ENCODE measurements at places on chromosomes 6 and 20.

- DNase-seq: no peak
Observed at GRCh38 chr6:37007340-37008043, 2.0 kb downstream of the FGD2 start.

GRCh38 chr6:140879946-140880345, 1252.8 kb upstream of the GJE1 start:
- no peak for DNase-seq

GRCh38 chr20:39916236-39916765, 772.7 kb downstream of the MAFB start:
- no peak for DNase-seq

GRCh38 chr20:3316136-3316535, 77.1 kb upstream of the SLC4A11 start:
- no peak for DNase-seq

- DNase-seq: no peak
Observed at GRCh38 chr6:170135821-170136471, 154.9 kb downstream of the DLL1 start.

DNA sequence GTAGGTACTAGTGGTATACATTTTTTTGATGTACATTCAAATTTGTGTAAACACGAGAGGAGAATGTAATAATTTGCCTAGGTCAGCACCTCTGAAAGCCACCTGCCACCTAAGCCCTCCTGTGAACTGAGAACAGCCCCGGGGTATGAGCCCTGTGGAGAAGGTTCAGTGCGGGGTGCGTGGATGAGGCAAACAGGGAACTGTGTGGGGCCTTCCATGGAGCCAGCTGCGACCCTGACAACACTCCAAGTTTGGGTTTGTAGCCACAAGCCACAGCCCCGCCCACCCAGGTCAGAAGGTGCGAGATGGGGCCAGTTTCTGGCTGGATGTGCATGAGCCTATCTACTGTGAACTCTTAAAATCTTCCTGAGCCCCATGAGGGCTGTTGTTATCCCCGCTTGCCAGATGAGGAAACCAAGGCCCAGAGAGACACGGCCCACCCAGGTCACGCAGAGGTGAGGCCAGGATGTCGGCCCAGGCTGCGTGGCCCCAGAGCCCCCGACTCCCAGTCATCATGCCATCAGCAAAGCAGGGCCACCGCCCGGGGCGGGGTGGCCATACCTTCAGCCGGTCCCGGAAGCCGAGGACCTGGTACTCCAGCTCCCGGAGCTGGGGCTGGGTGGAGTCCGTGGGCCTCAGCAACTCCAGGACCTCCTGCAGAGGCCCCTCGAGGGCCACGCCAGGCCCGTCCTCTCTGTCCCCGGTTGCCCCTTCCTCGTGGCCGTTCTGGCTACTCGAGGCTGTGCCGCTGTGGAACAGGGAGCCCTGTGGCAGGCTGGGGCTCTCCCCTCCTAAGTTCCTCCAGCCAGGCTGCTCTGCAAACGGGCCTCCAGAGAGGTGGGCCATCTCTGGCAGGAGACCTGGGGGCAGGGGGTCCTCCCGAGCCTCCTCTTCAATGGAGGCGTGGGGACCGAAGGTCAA, 89.6 kb downstream of the RIPOR3 start:
- no peak for DNase-seq

DNA sequence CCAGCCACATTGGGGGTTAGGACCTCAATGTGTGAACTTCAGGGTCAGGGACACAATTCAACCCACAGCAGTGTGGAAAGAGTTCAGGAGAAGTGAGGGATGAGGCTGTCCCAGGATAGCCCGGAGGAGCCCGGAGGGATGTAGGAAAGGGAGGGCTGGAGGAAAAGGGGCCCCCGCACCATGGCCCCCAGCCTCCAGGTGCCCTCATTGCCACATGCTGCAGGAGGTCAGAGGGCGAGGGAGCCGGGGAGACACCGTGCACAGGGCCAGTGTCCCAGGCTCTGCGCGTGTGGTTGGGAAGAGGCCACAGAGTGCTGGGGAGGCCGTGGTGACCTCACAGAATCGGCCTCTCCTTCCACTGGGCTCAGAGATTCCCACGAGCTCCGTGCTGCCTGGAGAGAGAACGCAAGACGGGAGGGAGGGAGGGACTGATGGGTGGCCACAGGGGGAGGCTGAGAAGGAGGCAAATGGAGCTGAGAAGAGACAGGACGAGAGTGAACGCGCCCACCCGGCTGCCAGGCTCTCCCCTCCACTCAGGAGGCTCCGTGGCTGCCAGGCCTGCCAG, 215.1 kb downstream of the DLL1 start:
- DNase-seq: no peak

- DNase-seq: no peak
Observed at GRCh38 chr6:40325791-40326190, 261.4 kb downstream of the LRFN2 start.

DNA sequence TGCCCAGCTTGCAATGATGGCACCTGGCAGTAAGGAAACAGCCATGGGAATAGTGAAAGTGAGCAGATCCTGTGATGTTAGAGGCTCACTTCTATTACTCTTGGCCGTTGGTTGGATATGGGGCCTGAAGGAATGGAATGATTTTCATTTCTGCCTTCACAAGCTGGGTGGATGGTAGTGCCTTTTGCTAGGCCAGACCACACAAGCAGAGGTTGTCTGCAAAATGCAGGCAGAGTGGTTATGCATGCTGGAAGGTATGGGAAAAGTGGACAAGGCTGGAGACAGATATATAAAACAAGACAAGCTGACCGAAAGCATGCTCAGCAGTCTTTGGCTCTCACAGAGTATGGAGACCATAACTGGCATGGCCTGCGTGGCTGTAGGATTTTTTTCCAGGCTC, 50.7 kb upstream of the ERVFRD-1 start:
- DNase-seq: no peak

GRCh38 chr6:150282806-150283205, 86.0 kb upstream of the IYD start:
- no peak for DNase-seq
